ENCODE measurements at places on chromosomes 3 and 15.

DNA sequence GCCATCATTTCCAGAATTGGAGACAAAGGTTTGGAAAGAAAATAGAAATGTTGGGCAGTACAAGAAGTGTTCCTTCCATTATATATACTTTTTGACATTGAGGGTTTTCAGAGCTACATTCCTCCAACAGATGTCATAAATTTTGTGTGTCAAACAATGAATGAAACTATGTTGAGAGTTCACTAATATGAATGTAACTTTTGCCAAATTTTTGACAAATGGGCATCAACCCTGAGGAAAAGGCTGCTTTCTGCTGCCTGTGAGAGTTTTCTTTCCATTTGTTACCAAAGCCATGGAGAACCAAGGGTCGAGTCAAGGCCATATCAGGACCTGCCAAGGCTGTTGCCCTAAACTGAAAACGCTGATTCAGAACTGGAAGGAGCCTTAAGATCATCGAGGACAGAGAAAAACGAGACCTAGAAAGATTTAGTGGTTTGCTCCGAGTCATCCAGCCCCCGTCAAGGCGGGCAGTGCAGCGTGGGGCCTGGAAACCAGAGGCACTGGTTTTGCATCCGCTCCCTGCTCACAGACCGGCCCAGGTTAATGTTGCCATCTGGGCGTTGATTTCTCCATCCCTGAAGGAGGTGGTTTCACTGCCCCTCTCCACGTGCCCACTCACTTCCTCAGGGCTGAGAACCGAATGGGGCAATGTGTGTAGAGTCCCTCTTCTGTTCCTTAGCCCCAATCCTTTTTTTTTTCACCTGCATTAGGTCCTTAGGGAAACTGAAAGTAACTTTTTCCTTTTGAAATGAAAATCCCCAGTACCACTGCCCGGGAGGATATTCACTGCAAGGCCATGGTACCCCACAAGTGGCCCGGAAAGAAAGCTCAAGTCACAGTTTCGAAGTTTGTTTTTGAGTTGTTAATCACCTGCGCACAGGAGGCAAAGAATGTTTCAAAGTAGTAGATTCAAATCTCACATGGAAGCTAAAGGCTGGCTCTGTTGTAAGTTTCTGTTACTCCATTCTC, 32.8 kb downstream of the TPM1 start:
- no peak for DNase-seq

GRCh38 chr3:16884084-16884747, 539 bp upstream of the PLCL2 start:
- DNase-seq: no peak

- no peak for DNase-seq
These were observed 10.3 kb upstream of the COPG1 start for GRCh38 chr3:129238945-129239705.

DNA sequence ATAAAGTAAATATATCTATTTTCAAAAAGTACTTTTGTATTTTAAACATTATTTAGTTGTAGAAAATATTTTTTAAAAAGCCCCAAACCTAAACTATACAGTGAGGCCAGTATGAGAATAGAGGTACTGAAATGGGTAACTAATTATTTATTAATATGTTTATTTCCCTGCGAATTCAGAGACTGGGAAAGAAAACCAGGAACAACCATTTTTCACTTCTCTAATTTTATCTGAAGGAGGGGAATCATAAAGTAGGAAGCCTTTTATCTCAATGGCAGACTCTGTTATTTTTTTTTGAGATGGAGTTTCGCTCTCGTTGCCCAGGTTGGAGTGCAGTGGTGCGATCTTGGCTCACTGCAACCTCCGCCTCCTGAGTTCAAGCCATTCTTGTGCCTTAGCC, 63.6 kb upstream of the TRAK1 start:
- DNase-seq: no peak

GRCh38 chr3:127171320-127171719, 21.6 kb upstream of the PRR23E start:
- DNase-seq: no peak

- no peak for DNase-seq
These were observed 61.9 kb downstream of the ZNF609 start for GRCh38 chr15:64522226-64522823.

DNA sequence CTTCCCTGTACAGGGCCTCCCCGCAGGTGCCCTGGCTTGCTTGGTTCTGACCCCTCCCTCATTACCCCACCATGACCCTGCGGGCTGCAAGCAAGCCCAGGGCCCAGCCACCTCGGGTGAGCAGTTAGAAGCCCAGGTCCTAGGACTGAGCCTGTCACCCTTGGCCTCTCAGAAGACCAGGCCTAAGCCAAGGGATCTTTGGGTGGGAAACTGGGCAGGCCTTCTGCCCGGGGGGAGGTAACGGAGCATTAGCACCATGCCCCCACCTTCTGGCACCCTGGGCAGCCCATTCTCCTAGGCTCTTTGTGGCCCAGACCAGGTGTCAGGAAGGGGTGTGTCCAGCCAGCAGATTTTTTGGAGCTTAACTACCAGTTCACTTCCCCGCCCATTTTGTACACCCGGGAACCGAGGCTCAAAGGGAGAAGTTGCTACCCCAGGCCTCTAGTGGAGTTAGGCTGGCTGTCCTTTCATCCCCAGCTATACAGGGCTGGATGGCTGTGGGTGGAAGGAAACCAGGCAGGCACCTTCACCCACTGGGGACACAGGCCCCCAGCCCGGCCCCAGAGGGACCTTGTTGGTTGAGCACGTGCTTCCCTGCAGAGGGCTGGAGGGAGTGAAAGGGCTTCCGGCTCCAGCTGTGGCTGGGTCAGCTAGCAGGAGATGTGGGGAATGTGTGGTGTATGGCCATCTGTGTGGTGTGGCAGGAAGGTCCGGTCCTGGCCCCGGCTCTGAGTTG, 1.4 kb downstream of the CSK start:
- no peak for DNase-seq

DNA sequence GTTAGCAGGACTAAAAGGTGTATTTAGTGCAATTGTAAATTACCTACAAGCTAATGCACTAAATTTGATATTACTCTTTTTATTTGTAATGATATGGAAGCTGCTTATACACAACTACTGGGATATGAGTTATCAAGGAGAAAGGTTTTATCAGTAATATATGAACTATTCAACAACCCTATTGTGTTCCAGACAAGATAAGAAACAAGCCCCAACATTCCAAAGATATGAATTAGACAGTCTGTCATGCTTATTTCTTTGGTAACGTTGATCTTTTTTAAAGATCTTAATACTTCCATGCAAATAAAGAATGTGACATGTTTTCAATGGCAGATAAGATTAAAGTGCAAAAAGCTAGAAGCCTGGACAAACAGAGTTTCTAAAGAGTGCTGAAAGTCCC, 314.0 kb upstream of the THBS1 start:
- DNase-seq: no peak

DNA sequence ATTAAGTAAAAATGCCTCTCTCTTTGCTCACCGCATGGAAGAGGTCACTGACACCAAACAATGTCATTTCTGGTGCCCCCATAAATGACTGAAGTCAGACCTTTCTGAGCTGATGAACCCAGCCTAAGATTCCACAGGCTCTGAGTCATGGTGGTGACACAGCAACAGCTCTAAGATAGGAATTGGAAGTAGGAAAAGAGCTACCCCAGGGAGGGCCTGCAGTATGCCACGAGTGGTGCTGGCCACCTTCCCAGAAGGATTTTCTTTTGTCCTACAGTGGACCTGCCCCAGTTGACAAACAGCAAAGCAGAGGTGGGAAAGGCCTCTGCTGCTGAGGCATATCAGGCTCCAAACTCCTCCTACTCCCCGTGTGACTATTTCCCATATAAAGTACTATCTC, 208.1 kb downstream of the MINAR1 start:
- no peak for DNase-seq

- DNase-seq: no peak
These were observed 2.1 kb downstream of the TLE3 start for GRCh38 chr15:70095408-70096214.

- no peak for DNase-seq
These were observed 429.5 kb downstream of the ZIC1 start for GRCh38 chr3:147838652-147839051.

- DNase-seq: no peak
These were observed 157.5 kb downstream of the MEGF11 start for GRCh38 chr15:66095871-66096687.

DNA sequence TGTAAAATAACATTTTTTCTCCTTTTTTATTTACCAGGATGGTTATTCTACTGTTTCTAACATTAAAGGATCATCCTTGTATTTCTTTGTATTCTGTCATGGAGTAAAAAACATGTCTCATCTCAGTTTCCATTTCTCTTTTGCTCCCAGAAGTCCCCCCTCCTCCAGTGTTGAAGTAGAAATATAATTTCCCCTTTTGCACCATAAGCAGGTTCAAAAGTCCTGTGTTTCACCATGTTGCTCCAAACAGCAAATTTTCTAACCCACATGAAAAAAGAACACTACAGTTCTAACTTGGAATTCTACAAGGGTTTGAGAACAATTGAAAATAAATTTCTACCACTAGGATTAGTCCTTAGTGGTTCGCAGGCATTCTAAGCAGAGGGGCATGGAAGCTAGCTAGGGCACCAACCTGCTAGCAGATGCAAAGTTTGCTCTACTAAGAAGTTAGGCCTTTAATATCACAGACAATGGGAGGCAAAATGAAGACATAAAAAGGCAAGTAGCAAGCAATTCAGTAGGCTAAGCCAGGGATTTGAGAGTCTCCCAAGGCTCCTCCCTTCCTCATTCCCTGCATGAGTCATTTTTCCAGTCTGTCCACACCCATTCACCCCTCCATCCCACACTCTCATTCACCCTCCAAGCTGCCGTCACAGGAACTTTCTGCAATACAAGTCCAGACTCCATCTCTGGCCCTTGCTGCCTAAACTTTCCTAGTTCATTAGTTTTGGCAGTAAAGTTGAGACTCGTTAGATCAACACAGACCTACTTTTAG, 2.3 kb upstream of the MBNL1 start:
- DNase-seq: no peak

DNA sequence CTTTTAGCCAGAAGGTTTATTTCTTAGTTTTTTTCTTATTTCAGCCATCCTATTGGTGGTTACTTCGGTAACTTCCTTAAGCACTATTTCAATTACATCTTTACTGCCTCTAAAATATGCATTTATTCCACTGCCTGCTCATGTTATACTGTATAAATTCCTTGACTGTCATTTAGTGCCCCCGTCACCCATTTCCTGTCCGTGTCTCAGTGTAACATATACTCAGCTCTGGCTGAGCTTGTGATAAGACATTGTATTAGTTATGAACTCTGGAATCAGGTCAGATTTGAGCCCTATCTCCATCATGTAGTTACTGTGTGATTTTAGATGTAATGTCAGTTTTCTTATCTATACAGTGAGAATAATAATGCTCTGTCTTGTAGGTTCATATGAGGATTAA, 24.2 kb downstream of the PIAS1 start:
- DNase-seq: no peak

DNA sequence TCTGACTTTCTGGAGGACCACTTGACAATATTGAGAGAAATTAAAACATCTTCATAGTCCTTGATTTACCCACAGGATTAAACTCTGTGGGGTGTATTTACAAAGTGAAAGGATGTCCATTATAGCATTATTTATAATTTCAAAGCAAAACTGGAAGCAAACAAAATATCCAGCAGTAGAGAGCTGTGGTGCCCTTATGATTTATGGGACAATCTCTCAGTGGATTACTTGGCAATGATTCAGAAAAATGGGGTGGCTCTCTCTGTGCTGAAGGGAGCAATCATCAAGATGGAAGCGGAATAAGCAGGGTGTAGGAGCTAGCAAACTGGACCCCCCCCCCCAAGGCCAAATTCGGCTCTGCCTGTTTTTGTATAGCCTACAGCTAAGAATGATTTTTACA, 9.0 kb downstream of the PPCDC start:
- no peak for DNase-seq

DNA sequence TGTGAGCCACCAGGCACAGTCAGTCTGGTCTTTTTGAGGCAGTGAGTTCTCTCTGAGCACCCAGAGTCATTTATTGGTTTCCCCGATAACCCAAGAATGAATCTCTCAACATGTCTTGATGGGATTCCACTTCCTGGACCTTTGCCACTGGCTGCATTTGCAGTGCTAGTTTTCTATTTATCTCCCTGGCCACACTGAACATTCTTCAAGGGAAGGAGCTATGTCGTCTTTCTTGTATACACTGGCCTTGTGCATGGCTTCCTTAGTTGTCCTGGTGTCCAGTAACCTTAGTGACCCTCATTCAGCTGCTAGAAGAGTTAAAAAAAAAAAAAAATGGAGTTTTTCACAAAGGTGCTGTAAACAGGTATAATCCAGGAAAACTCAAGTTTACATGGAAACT, 64.9 kb upstream of the CMTM7 start:
- no peak for DNase-seq

GRCh38 chr3:176431991-176432390, 765.3 kb downstream of the TBL1XR1 start:
- no peak for DNase-seq

DNA sequence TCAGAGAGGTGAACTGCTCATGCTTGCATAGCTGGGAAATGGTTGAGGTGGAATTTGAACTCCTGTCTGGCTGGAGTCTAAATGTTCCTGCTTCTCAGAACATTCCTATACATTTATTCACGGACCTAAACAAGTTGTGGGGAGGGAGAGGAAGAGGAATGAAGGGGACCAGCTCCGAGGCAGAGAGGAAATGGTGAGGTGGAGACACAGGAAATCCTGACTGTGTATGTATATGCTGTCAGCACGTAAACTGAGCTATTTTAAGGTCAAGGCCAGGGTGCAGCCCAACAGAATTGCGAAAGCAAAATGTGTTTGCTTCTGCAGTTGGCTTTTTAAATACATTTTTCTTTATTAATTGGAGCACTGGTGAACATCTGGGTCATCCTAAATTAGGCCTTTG, 74.1 kb upstream of the POMGNT2 start:
- no peak for DNase-seq

GRCh38 chr3:123508178-123508577, 59.3 kb upstream of the ADCY5 start:
- no peak for DNase-seq

DNA sequence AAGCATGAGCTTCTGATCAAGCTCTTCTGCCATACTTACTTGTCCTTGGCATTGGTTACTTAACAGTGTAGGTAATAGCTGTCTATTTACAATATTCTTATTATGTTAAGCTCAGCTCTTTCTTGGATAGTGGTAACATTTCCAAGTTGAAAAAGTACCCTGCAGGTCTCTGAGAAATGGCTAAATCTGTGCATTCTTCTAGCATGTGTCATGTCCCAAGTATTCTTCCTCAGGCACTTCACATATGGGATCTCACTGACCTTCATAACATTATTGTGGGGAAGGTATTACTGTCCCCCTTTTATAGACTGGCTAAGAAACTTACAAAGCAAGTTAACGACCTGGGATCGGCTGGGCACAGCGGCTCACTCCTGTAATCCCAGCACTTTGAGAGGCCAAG, 236.1 kb downstream of the RORA start:
- DNase-seq: no peak

DNA sequence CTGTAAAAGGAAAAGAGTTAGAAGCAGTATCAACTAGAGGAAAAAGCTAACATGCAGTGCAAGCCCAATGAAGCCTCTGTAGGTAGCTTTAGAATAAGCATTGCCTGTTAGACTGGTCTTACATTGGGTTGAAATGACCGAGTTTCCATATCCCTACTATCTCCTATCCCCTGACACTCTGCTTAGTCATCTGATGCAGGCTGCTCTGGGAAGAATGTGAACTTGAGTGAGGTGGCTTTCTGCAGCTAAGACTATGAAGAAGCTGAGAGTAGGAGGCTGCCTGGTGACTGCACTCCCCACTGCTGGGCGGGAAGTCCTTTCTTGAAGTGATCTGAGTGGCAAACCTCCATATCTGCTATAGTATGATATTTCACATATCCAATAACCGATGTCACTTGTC, 64.7 kb downstream of the OXSM start:
- no peak for DNase-seq

GRCh38 chr3:86029590-86029989, 961.4 kb downstream of the VGLL3 start:
- DNase-seq: no peak

Data from H1 (cell line).